ENCODE measurements at places on chromosomes 5 and 9.

- DNase-seq, result no peak
These were observed 18.1 kb upstream of the ZNF608 start for GRCh38 chr5:124764585-124764984.

DNA sequence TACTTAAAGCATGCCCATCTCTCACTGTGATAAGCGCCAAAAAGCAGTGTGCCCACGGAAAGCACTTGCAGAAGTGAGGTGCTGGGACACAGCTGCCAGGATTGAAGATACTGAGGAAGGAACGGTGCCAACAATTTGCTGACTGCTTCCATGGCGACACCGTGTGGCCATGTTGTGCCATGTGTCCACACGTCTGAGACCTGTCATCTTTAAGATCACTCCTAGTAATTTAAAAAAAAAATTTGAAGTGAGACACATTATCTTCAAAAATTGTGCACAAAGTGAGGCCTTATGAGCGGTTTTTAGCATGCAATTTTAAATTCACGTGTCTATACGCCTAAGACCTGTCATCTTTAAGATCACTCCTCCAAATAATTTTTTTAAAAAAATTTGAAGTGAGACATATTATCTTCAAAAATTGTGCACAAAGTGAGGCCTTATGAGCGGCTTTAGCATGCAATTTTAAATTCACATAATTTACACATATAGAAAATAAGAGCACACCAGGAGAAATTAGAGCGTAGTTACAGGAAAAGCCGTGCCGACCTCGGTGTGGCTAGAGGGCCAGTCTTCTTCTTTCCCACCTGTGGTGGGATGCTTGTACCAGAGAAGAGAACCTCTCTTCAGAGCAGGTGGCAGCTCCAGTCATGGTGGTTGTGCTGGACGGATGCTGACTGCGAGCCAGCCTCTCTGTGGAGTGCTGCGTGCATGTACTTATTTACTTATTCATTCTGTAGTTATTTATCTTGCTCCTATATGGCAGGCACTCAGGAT, 21.4 kb upstream of the FLT4 start:
- DNase-seq, result peak; percentile 11

DNA sequence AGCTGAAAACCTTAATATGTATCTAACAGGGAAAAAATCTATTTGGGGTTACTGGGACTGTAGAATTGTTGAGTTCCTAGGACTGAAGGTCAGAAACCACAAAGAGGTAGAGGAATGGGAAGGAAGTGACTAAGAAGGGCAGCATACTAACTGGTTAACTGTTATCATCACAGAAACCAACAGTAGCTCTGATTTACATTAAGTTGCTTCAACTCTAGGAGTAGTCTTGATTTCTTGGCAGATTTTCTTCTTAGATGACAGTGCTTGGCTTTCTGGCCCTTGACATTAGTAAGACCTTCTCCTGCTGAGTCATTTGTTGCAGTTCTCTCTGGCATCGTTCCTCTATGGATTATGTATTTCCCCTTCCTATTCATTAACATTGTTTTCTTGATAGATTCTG, 116.1 kb upstream of the RASA1 start:
- peak; percentile 63 for DNase-seq

GRCh38 chr9:93600504-93600903, 24.1 kb downstream of the PHF2 start:
- DNase-seq, result no peak

DNA sequence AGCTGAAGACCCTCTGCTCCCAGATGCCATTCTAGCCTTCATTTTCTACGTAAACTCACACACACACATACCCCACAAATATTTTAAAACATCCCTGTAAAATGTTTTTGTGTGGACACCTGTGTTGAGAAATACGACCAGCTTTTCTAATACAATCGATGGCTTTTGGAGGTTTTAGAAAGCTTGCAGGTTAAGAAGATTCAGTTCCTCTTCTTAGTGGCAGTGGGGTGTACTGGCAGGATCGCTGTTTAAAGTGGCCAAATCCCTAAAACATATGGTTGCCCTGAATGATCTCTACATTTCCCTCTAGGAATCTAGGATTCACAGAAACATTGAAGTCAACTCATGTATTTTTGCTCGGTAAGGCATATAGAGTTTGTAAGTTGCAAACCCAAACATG, 236.3 kb downstream of the NSG2 start:
- no peak for DNase-seq

- no peak for DNase-seq
These were observed 48.4 kb downstream of the COX7C start for GRCh38 chr5:86665984-86666760.

DNA sequence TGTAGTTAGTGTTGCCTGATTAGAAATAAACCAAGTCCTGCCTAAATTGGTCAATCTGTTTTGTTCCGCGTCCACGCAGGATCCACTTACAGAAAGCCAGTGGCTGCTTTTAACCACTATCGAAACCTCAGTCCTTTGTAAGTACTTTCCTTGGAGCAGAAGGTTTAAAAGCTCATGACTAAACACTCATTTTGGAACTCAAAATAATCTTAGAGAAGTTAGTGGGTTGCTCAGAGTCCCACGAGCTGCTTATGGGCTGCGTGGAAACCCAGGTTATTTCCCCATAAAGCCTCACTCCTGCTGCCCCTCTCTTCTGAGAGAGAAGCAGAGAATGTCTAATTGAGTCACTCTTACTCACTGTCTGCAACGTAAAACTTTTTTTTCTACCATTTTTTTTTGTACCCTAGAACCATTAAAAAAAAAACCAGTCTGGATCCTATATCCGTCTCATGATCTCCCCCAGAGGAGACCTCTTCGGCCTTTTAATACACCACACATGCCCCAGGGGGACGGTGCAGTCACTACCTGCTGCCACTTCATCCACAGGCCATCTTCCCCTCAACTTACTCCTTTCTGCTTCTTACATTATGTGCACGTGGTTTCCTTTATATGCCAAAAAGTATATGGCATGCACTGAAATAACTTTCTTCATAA, 7.6 kb downstream of the BASP1 start:
- peak; percentile 93 for DNase-seq

DNA sequence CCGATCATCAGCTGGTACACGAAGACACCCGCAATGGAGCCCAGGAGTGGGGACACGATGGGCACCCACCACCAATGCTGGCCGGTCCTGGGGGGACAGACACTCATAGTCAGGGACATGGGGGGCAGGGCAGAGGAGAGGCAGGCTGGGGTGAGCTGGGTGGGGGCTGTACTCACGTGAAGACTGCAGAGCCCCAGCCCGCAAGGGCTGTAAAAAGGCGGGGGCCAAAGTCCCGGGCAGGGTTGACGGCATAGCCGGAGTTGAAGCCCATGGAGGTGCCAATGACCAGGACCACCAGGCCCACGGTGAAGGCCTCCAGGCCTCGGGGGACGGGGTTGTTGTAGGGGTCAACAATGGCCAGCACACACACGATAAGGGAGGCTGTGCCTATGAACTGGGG, 5.3 kb downstream of the AQP3 start:
- DNase-seq, result no peak

- DNase-seq, result no peak
These were observed 47.6 kb upstream of the SHOC1 start for GRCh38 chr9:111842313-111842712.

DNA sequence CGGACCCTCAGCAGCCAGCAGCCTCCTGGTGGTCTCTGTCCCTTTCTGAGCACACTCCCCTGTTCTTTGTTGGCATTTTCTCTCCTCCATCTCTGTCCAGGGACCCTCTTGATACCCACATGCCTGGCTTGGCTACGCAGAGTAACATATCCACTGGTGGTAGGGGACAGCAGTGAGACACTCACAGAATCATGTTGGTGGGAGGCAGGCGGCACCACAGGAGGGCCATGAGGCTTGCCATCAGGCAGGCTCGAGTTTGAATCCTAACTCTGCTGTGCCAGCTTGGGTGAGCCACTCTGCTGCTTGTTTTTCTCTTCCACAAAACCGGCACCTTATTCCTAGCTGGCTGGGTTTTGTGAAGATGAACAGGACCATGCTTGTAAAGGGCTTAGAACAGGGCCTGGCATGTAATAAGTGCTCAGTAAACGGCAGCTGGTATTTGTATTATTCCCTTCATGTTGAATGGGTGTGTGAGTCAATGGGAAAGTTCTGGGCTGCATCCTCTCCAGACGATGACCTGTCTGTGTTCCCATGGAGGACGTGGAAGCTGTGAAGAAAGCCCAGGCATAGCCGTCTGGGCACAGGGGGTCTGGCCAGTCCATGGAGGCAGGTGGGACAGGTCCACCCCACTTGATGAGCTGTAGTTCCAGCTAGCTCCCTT, 2.3 kb downstream of the COL27A1 start:
- DNase-seq, result no peak

All from inflammatory macrophage treated with lipopolysaccharide for 1 hour (primary cell).